ENCODE measurements at places on chromosomes 11 and 22. TPM values are rescaled to one million over a fixed set of nuclear protein-coding genes. Genes with fewer than 3 reads are reported as not detected.
A peak's percentile ranks its signal among the peaks of the same experiment; 100 is the strongest.

GRCh38 chr11:97893612-97894011 is 1127.1 kb upstream of the CNTN5 start:
- no peak for DNase-seq

GRCh38 chr11:32256466-32256865 is 165.6 kb downstream of the RCN1 start:
- DNase-seq: no peak

DNA sequence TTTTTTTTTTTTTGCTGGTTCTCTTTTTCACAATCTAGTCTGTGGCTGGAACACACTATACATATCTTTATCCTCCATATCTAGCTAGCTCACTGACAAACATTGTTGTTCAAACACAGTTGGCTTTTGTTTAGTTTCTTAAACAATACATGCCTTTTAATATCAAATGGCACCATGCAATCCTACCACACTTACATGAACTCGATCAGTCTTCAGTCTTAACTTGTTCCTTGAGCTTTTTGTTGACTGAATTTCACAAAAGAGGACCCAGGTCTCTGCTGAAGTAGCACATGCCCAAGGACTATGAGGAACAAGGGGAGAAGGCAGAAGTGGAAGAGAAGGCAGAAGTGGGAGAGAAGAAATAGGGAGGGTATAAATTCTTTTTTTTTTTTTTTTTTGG is 25.5 kb downstream of the TMEM123 start:
- DNase-seq: no peak

GRCh38 chr11:44753961-44754645 is 27.3 kb downstream of the TSPAN18 start:
- DNase-seq: no peak

DNA sequence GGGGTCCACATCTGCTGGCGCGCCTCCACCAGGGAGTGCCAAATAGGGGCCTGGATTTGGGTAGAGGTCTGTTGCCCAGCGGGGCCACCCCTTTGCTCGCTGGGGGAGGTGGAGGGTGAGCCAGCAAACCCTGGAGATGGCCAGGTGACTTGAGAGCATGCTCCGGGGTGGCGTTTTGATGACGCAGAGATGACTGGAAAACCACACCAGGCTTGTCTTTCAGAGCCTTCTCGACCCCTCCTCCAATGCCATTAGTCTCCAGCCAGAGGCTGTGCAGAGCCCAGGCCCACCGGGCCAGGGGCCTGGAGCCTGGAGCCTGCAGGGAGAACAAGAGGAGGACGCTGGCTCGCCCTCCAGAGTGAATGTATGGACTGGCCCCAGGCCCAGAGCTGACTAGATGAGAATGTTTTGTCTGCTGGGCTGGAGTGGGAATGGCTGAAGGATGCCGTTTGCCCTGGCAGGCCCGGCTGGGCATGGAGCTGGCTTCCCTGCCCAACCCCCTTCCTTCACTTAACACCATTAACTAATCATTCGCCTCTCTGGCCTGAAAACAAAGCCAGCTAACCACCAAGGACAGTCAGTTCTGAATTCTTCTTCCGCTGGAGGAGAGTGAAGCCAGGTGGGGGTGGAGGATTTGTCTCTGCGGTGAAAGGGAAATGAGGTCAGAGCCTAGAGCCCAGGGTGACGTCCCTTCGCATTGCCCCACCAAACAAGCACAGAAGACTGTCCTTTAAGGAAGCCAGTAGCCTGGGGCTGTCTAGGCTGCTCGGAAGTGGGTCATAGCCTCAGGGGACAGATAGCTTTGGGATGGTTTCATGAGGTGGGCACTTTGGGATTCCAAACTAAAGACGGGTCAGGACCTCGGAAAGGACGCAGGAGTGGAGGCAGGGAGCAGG is 1.6 kb upstream of the MCAM start:
- DNase-seq: peak; percentile 68

DNA sequence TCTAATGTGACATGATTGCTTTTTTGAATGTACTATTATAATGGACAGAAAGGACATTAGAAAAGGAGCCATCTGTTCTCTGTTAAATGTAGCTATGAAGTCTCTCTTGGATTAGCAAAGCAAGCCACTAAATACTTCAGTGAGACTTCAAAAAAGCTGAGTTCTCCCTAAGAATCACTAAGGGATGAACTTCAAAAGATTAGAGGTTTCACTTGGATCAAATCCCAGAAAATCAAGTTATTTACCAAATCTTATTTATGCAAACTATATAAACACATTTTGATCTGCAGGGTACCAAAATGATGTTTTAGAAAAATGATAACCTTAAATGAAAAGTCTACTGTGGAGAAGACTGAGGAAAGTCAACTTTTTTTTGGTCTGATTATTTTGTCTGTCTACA is 82.1 kb upstream of the MTMR2 start:
- no peak for DNase-seq

- DNase-seq: no peak
These were observed 14.7 kb downstream of the GATD1 start for GRCh38 chr11:762421-763072.

- no peak for DNase-seq
These were observed 8.8 kb downstream of the MISFA start for GRCh38 chr11:18608376-18608775.

DNA sequence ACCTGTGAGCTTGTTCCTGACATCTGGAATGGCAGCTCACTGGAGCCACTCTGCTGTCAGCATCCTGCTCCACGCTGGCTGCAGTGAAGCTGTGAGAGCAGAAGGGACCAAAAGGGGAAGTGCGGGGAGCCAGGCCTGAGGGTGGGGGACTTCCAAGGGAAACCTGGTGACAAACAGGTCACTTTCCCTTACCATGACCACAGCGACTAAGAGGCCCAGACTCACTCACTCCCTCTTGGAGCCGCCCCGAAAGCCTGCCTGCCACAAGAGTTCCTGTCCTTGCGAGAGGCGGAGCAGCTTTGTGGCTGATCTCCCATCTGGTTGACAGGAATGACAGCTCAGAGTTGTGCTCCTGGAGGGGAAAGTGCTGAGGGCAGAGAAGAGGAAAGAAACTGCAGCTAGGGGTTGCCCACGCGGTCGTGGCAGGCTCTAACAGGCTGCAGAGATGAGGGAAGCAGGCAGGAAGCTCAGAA is 183.8 kb upstream of the NTM start:
- DNase-seq: no peak

- peak; percentile 34 for DNase-seq
These were observed 18.4 kb upstream of the CABP7 start for GRCh38 chr22:29701155-29701999.

DNA sequence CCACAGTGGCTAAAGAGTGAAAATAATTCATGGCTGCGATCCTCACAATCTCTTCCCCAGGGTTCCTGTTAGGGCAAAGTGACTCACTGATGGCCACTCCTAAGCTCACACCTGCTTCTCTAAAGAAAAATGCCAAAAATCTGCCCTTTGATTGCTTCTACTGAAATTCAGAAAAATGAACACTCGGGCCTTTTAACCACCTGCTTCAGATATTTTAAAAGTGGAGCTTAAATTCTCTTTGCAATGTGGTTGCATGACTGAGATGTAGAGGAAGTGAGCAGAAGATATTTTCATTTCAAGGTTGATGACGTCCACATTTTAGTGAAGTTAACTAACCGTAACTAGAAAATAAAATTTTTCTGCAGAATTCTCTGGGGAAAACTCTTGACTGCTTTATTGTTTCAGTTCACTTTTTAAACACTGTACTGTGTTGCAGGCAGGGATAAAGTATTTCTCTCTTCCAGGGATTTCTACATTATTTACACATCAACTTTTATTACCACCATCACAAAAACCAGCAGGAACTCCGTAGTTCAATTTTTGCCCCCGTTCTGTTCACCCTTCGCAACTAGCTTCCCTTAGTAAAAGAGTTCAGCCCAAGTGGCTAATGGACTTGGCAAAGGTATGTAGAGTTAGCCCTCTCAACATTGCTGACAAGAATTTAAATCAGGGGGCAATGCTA is 8.5 kb downstream of the RAB30 start:
- peak; percentile 79 for DNase-seq

DNA sequence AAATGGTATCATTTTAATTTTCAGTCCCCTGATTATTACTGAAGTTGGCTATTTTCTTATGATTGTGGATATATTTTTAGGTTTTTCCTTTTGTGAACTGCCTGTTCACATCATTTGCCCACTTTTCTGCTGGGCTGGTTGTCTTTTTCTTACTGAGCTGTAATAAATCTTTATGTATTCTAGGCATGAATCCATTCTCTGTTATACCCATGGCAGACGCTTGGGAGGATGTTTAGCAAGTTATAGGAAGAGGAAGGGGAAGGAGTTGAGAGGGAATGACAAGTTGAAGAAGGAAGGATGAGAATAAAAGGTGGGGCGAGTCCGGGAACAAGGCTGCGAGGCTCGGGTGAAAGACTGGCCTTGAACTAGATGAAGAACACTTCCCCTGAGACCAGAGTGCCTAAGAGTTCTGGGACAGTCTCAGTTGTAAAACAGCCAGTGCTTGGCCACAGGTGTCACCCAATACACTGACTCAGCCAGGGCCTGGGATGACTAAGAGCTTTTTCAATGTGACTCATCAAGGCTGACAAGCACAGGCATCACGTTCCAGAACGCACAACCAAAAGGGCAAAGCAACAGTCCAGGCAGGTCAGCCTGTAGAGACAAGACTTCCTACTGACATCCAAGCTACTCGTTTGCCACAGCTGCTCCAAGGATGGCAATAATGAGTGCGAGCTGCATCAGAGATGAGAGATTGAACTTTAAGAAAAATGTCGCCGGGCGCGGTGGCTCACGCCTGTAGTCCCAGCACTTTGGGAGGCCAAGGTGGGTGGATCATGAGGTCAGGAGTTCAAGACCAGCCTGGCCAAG is 35.2 kb downstream of the LRFN4 start:
- DNase-seq: no peak

DNA sequence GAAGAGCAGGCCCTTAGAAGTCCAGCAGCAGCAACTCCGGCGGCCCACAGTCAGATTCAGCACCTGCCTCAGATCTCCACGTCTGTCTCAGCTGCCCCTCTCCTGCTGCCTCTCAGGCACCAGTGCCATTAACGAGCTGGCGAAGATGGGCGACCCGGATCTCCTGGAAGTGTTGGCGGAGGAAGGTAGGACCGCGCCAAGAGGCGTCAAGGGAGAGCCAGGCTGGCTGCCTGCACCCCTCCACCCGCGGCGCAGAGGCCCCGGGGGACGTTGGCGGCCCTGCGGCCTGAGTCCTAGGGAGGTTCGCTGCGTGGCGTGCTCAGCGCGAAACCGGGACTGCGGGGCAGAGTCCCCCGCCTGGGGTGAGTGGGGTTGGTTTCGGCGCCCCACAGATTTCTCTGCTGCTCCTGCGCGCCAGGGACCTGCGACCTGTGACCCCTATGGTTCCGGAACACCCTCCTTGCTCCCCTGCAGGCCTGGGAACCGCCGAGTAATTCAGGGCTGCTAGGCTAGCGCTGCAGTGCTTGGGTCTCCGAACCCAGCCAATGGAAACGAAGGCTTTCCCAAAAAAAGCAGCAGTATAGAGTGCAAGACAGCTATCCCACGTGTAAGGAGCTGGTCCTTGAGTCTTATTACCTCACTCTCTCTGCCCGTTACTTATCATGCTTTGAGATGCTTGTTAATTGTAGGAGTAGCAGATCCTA is 615 bp downstream of the ANO5 start:
- DNase-seq: no peak

DNA sequence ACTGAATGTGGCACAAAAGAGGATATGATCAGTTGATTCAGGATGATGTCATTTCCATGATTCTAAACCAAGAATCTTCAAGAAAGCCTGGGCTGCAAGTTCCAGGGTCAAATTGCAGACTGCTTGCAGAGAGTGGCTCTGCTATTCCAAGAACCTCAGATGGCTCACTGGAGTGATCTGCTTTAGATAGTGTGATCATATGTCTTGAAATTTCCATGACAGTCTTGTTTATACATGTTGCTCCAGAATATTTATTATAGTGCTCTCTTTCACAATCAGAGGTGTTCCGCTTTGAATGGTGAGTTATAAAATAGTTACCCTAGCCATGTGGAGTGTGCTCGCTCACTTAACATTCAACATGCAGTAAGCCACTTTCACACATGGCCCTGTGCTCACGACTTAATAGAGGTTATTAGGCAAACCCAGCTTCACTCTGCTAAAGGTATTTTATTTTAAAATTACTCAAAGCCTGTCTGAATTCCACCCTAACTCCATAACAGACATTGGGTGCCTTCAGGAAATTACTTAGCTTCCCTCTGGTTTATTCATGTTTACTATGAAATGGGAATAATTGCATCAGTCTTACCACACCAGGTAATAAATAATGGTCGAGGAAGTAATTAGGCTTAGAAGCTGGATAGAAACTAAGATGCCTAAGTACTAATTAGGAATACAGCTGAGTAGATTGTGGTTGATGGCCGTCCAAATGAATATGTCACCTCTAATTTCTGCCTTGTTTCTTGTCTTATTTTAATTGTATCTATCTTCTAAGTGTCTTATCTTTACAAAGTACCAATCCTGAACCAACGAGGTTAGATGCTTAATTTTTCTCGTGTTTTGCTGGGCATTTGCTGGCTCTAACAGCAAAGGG is 187.9 kb downstream of the ETS1 start:
- no peak for DNase-seq

Gene COA4
- total RNA-seq: 30.5 TPM

Gene TRIM6
- total RNA-seq: not detected

Gene SART1
- 94.0 TPM for total RNA-seq

Gene EMID1
- total RNA-seq: 1.3 TPM

Gene ISX
- not detected for total RNA-seq

All from CD4-positive, CD25-positive, alpha-beta regulatory T cell (primary cell).